ENCODE measurements at places on chromosomes 6 and 20.

DNA sequence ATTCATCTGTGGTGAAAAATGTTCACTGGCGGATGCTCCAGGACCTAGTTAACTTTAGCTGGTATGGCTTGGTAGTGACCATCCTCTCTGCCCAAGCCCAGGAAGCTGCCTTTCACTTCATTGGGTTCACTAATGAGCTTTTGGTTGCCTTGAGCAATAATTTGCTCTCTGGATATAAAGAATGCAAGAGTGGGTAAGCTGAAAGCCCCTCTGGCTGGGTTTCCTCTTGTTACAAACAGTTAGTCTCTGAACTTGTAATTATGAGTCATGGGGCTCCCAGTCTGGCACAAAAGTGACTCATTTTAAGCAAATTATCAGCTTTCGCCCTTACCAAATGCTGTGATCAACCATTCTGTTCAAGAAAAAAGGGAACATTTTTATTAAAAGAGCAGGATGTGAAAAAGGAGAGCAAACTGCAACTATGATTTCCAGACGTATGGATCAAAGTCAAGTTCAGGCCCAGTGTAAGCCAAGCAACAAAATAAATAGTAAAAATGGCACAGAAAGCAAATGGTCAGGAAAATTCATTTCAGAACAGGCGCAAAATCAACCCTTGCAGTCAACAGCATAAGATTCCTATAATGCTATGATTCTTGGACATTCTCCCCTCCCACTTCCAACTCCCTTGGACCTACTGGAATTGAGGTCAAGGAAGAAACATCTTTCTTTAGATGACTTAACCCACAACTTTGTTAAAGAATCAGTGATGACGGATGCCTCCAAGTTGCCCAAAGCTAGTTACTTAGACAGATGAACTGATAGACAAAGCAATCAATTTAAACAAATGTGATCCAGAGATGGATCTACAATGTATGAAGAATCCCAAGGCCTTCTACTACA is 130.0 kb upstream of the KCNK16 start:
- DNase-seq, result no peak

- no peak for DNase-seq
Observed at GRCh38 chr6:99189823-99190721, 159.4 kb downstream of the FAXC start.

DNA sequence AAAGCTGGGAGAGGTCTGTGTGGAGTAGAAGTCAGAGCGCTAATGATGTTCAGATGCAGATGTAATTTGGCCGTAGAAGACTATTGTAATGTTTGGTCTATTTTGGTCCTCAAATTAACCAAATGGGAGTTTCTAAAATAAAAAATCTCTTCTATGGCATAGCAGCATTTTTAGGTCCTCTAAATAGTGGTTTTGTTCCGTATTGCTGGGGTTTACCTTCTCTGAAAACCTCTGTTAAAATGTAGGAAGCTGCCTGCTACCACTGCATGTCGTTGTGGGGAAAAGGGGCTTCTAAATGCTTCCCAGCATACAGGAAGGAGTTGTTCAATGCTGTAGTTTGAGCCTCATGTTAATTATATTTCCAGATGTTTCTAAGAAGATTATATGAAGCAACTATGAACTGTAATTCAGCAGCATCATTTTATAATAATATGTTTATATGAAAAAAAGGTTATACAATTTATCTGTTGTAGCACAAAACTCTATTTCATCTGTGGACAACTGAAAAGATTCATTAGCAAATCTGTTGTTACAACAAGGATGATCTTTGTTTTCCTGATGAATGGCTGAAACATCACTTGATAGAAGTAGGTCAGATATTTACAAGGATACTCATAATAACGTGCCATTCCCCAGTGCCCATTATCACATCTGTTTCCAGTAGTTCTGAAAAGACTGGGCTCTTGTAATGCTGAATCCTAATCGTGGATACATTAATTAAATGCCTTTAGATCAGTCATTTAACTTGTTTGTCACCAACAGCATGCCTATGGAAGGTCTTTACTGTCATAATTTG is 256.6 kb downstream of the TBC1D7 start:
- DNase-seq, result no peak

DNA sequence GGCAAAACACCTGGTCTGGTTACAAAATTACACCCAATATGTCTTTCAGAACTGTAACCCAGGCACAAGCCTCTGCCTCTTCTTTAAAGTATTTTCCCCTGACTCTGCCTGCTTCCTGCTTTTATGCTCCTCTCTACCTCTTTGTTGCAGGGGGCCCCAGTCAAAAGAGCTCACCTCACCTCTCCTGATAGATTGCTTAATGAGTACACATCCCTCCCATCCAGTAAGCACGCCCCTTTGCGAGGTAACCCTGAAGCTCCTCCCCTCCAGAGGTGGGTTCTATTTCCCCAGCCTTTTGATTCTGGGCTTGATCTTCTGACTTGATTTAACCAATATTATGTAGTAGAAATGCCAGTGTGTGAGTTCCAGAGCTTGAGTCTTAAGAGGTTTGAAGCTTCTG is 56.6 kb upstream of the EYA2 start:
- no peak for DNase-seq

DNA sequence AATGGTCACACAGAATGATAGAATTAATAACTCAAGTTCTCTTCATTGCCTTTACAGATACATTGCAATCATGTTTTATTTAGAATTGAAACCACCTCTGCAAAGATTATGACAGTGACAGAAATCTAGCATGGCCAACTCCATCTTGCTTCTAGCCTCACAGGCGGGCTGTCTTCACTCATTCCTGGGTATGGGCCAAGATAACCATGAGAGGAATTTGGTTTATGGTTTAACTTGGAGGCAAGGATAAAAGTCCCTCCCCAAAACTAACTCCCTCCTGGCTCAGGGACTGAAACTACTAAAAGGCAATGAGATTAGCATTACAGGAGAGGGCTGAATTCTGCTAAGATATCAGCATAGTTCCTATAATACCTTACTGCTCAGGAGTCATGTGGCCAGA is 95.2 kb upstream of the CST7 start:
- DNase-seq, result no peak

- DNase-seq, result no peak
Observed at GRCh38 chr6:139443231-139444112, 69.0 kb upstream of the CITED2 start.

GRCh38 chr6:31580807-31581433 is 1.3 kb downstream of the LTB start:
- DNase-seq, result no peak

DNA sequence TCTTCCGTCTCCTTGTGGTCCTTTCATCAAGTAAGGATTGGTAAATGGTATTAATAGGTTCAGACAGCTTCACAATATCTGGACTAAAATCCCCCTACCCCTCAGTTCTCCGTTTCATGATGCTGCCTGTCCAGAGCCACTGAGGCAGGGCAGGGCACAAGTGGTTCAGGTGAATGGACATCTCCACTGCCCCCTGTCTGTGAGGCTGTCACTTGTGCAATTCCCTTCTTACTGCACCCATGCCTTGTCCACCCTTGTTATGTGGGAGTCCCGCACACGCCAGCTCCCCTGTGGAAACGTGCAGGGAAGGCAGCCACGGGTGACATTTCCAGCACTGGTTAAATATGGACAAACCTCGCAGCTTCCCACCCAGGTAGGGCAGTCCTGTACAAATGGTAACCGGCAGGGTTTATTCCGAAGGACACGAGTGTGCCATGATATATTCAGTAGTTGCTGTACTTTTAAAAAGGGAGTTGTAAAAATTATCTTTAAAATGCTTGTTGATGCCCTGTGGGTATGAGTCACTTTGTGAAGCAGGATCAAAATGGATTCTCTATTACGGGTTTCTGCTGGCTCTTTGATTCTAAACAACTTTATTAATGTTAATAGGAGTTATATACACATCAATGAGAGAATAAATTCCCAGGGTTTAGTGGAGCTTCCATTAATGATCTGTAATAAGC is 73.5 kb downstream of the FYN start:
- DNase-seq, result no peak

GRCh38 chr6:58419321-58419720 is 1101.9 kb downstream of the PRIM2 start:
- DNase-seq, result no peak

DNA sequence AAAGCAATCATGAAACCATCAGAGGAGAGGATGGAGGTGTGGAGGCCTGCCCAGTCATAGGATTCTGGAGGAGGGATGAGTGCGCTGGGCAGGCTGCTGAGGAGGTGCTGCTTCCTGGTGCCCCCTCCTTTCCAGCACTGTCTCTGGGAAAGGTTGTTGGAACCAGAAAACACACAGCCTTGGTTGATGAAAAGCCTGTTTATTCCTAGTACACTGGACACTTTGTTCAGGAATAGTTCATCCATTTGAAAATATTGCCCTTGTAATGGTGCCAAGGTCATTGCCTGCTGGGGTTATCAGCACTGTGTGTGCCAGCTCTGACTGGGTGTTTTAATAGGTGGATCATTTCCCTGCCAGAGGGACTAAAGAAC is 83.7 kb upstream of the ARMC2 start:
- DNase-seq, result no peak

GRCh38 chr6:87241304-87241703 is 81.1 kb upstream of the SMIM8 start:
- DNase-seq, result no peak

DNA sequence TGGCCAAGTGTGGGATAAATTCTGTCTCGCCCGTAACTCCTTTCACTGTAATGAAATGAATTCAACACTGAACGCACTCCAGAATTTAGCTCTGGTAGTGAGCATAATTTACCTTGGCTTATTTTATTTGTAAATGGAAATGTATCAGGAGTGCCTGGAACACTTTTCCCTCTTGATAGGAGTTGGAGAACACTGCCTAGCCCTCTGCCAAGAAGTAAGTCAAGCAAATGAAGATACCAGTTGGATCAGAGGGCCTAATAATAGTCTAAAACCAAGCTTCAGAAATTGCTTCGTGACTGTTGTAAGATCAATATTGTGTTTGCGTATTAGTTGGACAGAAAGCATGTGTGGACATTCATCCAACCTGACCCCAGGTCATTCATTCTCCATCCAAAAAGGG is 64.6 kb upstream of the TPD52L1 start:
- no peak for DNase-seq

GRCh38 chr20:43238266-43238665 is 48.6 kb upstream of the PTPRT start:
- DNase-seq, result no peak
